Bone marrow (tissue), 2 donors: ENCODE measurements at places on chromosomes 4 and X.

DNA sequence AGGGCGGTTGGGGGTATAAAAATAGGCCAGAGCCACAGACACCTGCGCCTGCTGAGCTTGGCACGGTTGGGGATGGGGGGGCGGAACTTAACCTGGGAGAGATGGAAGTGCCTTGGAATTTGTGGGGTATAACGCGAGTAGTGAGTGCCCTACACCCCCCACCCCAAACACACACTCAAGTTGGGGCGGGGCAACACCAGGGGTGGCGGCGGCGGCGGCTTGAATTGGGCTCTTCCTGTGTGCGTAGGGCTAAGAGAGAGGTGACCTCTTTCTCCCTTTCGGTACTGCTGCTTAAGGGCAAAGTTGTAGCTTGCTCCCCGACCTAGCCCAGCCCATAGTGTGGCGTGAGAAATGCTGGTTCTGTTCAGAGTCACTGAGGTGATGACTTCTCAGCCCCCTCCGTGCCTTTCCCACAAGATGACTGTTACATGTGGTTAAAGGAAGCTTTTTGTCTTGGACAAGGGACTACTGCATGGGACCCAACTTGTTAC, 839 bp downstream of the STK26 start:
- peak; percentile 15 for DNase-seq

- peak; percentile 3 for DNase-seq
Measured at GRCh38 chrX:103919270-103919637, 43.2 kb upstream of the TMSB15B start.

GRCh38 chrX:67892401-67892800, 348.6 kb downstream of the AR start:
- DNase-seq = no peak

GRCh38 chr4:165758086-165758485, 115.0 kb upstream of the TLL1 start:
- DNase-seq = no peak

GRCh38 chr4:40055511-40055862, 1.2 kb upstream of the N4BP2 start:
- DNase-seq = peak; percentile 64

DNA sequence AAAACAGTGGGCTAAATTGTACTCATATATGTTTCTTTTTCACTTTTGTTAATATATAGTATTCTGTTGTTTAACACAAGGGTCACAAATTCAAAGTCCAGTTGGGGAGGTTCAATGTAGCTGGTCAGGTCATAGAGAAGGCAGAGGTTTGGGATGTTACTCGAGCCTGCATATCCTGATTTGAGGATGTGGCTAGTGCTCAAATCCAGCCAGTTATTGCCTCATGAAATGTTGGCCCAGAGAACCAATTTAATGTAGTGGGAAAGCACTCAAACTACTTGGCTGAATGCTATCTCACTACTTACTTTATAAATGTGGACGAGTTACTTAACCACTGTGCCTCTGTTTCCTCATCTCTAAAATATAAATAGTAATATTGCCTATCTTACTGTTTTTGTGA, 12.5 kb downstream of the USO1 start:
- DNase-seq = no peak

GRCh38 chr4:41635441-41635840, 97.5 kb downstream of the LIMCH1 start:
- DNase-seq = no peak

- DNase-seq = no peak
Measured at GRCh38 chr4:117823388-117823787, 210.9 kb upstream of the NDST3 start.

DNA sequence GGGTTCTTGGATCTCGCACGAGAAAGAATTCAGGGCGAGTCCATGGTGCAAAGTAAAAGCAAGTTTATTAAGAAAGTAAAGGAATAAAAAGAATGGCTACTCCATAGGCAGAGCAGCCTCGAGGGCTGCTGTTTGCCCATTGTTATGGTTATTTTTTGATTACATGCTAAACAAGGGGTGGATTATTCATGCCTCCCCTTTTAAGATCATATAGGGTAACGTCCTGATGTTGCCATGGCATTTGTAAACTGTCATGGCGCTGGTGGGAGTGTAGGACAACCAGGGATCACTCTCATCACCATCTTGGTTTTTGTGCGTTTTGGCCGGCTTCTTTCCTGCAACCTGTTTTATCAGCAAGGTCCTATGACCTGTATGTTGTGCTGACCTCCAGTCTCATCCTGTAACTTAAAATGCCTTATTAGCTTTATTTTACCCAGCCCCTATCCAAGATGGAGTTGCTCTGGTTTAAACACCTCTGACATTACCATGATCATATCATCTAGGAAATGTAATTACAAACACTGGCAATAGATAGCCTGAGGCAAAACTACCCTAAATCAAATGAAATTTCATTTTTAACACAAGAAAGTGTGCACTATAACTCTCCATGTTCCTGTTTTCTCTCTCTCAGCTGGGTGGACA, 94.3 kb upstream of the ATXN3L start:
- DNase-seq = no peak

GRCh38 chr4:68630371-68630770, 40.1 kb downstream of the UGT2B15 start:
- DNase-seq = no peak

DNA sequence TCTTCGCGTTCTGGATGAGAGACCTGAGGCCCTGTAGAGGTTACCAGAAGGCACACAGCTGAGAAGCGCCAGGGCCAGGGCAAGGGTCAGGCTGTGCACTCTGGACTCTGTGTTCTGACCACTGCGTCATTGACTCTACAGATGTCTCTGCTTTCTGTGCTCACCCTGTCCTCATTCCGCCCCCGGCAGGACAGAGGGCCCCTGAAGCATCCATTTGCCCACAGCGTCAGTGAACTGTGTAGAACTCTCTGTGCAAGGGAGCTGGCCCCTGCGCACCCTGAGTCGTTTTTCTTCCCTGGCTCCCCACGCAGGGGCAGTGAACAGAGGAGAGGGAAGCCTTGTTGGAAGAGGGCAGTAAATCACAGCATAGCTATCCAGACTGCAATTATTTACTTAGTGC, 6.1 kb upstream of the WAS start:
- no peak for DNase-seq

- DNase-seq = no peak
Measured at GRCh38 chr4:14668296-14668695, 334.0 kb upstream of the CPEB2 start.

- no peak for DNase-seq
Measured at GRCh38 chrX:74370487-74370886, 50.8 kb upstream of the SLC16A2 start.

GRCh38 chr4:22999419-22999818, 306.7 kb downstream of the GBA3 start:
- DNase-seq = no peak

- no peak for DNase-seq
Measured at GRCh38 chr4:172514801-172515200, 653.8 kb upstream of the GALNT7 start.

DNA sequence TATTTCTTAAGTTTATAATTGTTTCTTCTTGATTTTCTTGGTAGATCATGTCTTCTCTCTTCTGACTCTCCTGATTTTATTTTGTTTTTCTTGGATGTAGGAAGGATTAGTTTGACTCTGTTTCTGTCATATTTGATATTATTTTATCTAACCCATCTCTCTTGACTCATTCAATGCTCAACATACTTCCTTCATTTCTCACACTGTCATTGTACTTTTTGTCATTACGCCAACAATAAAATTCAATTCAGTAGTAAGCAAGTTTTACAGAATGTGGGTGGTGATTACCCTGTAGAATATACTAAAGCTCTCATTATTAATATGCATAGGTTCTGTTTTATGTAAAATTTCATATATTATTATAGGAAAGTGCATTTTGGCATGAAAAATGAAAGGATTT, 1303.0 kb upstream of the AGA start:
- no peak for DNase-seq

- DNase-seq = no peak
Measured at GRCh38 chr4:24382381-24382780, 202.0 kb downstream of the DHX15 start.

DNA sequence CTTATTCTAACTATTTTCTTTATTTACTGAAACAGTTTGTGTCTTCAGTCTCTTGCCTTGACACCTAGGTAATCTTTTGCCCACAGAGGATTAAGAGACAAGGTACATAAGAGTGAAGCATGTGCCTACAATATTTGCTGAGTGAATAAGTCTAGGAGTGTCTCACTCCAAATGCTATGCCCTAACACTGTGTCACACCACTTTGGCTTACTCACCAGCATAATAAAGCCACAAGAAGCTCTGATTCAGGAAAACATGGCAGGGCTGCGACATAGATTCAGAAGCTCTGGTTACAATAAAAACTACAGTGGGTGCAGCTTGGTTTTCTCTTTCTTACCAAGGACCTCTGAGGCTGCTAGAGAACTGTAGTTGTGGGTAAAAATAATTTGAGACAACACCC, 127.1 kb downstream of the RBM46 start:
- DNase-seq = no peak

GRCh38 chrX:11105080-11105479, 6.1 kb upstream of the HCCS start:
- DNase-seq = no peak

DNA sequence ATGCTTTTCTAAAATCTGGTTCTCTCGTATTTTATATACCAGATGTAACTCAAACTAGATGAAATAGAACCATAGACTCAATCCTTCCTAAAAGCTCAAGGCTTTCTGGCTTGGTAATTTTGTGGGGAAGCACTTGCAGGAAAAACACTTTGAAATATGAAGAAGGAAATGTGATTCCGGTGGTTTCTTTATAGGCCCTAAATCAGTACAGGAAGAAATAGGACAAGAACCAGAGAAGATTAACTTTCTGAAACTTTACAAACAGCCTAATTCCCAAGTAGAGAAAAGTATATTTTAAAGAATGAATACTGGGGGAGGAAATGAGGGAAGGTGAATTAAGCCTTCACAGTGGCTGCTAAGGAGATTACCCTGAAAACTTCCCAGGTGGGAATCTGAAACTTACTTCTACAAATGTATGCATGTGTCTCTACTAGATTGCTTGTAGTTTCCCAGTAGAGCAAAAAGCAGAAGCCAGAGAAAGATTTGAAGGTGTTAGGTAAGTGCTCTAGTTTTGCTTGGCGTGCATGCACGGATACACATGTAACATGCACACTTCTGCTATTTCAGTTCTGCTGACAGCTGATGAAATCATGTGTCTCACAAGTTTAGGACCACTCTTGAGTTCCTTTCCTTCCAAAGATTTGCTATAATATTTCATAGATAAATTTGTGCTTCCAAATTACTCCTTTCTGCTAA, 92.1 kb downstream of the AFF1 start:
- no peak for DNase-seq

DNA sequence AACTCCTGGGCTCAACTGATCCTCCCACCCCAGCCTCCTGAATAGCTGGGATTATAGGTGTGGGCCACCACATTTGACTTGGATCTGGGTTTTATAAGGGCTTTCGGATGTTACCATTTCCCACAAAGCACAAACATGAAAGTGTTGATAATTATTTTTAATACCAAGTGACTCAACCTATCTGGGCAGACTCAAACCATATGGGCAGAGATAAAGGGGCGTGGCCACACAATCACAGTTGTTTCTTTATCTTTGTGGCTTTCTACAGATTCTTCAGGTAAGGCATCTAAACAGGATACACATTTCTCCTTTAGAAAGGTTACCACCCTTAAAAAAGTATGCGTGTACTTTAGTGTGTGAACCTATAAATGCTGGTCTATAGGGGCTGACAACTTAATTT, 122.5 kb downstream of the ZNF827 start:
- DNase-seq = no peak

DNA sequence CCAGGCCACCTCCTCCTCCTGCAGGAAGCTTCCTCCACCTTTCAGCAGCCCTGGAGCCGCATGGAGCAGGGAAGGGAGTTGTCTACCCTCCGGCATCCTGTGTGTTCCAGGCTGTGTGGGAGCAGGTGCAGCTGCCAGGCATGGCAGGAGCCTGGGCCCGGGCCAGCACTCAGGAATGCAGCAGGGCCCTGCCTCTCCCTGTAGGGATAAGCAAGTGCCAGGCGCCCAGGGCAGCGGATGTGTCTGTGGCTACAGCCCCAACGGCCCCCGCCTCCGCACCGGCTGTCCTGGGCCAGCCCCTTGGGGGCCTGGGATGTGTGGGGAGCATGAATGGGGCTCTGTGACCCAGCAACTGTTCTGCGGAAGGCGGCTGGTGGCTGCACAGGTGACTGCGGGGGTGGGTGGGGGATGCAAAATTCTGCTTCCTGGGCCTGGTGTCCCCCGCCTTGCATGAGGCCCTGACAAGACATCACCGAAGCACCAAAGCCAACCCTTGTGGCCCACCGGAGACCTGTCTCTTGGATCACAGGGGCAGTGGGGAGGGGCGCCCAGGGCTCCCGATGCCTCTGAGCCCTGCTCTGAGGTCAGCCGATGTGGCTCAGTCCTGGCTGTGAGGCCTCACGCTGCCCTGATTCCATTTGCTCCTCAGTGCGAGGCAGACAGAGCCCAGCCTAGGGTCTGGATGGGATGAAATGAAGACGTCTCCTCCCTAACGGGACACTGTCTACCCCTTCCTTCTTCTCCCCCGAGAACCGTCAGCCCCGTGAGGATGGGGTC, 1.4 kb upstream of the DOK7 start:
- no peak for DNase-seq

DNA sequence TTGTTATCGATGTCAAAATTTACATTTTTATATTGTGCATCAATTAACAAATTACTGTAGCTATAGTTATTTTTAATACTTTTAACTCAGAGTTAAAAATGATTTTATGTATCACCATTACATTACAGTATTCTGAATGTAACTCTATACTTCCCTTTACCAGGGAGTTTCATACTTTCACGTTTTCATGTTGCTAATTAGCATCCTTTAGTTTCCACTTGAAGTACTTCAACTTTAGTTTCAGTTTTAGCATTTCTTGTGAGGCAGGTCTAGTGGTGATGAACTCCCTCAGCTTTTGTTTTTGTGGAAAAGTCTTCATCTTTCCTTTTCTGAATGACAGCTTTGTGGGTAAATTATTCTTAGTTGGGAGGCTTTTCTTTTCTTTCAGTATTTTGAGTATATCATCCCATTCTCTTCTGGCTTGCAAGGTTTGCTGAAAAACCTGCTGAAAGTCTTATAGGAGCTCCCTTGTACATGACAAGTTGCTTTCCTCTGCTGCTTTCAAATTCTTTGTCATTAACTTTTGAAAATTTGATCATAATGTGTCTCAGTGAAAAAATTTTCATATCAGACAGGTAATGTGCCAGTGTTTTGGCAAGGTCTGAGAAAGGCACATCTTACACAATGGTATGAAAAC, 9.8 kb upstream of the CISD2 start:
- DNase-seq = no peak

GRCh38 chrX:69163936-69164741, 1.1 kb downstream of the PJA1 start:
- no peak for DNase-seq

GRCh38 chr4:79273915-79274314, 51.9 kb downstream of the NAA11 start:
- no peak for DNase-seq

- DNase-seq = peak; percentile 11
Measured at GRCh38 chr4:113952452-113953029, 26.9 kb downstream of the ARSJ start.

- no peak for DNase-seq
Measured at GRCh38 chr4:176545872-176546271, 226.1 kb downstream of the SPCS3 start.

GRCh38 chr4:113153529-113154101, 104.2 kb downstream of the ANK2 start:
- no peak for DNase-seq
